ENCODE measurements at places on chromosomes 11 and 22. TPM values are rescaled to one million over a fixed set of nuclear protein-coding genes. Genes with fewer than 3 reads are reported as not detected.

Gene CAVIN3
- 100 TPM for total RNA-seq

DNA sequence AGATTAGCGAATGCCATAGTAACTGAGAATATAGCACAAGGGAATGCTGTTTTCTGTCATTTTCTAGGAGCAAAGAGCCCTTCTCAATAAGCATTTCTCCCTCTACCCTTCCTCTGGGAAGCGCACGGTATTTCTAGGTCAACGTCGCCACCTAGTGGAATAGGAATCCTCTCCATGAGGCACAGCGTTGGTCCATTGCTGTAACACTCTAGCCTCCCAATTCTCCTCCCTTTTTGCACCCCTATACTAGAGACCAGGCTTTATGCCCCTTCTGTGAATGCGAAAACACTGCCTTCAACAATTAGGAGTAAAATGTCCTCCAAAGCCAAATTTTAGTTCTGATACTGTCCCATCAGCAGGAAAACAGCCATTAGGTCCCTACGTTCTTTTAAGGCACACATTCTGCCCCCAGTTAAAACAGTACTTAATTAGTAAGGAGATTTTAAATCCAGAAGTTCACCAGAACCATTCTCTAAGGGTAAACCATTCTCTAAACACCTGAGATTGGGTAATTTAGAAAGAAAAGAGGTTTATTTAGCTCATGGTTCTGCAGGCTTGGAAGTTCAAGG lies 12.8 kb upstream of the HYLS1 start:
- H3K27ac ChIP-seq, result no peak overlapping the region
- no peaks in the 10 kb centered on the region for H3K27me3 ChIP-seq
- H3K4me3 ChIP-seq, result no peak overlapping the region
- H3K4me1 ChIP-seq, result no peaks in the 10 kb centered on the region

DNA sequence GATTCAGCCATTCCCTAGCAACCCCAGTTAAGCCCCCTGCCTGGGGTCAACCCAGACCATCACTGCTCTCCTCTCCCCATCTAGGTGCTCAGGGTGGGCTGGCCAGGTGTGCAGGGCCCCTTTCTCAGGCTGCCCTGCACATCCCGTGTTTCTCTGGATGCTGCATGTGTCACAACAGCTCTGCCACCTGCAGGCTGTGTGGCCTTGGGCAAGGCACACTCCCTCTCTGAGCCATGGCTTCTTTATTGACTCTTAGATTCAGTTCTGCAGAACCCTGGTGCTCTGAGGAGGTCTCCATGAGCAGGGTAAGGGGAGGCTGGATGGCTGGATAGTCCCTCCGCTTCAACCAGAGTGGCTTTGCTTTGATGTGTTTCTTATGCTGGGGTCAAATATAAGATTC lies 24.6 kb downstream of the RPS6KA4 start:
- H3K36me3 ChIP-seq, result no peaks in the 10 kb centered on the region
- DNase-seq, result no peak
- peaks cover 9% of the 10 kb centered on the region for H3K4me1 ChIP-seq
- H3K27ac ChIP-seq, result no peak overlapping the region

DNA sequence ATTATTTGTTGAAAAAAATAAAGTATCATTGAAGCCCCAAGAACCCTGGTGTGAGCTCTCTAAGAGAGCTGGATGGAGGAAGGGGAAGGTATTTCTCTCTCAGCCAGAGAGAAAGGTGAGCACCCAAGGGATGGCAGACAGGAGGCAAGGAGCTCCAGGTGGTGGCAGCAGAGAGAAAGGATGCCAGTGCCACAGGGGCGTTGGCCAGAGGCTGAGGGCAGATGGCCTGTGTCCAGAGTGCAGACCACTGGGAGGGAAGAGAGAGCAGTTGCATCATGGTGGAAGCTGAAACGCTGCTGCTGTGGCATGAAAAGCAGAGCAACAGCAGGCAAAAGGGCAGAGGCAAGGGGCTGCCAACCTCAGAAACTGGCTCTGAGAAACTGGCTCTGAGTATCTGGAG lies 8.5 kb downstream of the SPON1 start:
- peaks cover 2% of the 10 kb centered on the region for H3K4me1 ChIP-seq
- H3K4me3 ChIP-seq, result no peak overlapping the region
- H3K27ac ChIP-seq, result no peak overlapping the region

DNA sequence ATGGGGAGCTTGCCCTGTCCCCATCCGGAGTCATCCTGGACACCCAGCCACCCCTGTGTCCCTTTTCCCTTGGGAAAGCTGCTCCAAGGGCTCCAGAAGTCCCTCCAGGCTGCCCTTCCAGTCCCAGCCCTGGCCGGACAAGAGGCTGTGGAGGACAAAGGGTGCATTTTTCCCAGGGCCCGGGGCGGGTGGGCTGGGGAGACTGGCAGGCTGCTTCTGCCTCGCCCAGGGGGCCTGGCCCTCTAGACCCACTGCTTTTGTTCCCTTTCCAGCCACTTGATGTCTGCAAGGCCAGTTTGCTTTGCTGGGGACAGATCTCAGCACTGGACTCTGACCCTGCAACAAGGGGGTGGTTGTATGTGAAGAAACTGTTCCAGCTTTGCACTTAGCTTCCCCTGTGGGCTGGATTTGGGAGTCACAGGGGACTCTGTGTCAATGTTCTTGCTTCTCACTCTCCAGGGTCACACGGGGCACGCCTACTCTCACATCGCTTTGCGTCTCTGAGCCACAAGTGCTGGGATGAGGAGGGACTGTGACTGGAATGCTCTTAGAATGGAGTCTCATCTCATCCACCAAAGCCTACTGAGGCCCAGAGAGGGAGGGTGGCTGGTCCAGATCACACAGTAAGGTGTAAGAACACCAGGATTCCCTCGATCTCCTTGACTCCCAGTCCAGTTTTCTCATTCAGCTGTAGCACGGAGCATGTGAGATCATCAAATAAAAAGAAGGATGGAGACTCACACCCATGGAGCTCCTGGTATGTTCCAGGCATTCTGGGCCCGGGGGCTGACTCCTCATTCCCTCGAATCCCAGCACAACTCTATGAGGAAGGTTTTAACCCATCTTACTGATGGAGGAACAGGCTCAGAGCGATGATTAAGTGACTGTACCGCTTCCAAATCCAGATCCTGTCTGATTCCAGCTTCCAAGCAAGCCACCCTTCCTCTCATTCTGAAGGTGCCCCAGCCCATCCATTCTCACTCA lies 59.9 kb downstream of the FBXO7 start:
- H3K36me3 ChIP-seq, result no peaks in the 10 kb centered on the region
- H3K4me3 ChIP-seq, result no peak overlapping the region
- peaks cover 23% of the 10 kb centered on the region for H3K4me1 ChIP-seq
- H3K27me3 ChIP-seq, result no peaks in the 10 kb centered on the region
- DNase-seq, result peak; percentile 75

Measured in heart left ventricle (tissue), 16 donors.